ENCODE measurements at places on chromosomes 7 and 10. TPM values are rescaled to one million over a fixed set of nuclear protein-coding genes. Genes with fewer than 3 reads are reported as not detected.

Gene DPYSL4
- 45.2 TPM for total RNA-seq

DNA sequence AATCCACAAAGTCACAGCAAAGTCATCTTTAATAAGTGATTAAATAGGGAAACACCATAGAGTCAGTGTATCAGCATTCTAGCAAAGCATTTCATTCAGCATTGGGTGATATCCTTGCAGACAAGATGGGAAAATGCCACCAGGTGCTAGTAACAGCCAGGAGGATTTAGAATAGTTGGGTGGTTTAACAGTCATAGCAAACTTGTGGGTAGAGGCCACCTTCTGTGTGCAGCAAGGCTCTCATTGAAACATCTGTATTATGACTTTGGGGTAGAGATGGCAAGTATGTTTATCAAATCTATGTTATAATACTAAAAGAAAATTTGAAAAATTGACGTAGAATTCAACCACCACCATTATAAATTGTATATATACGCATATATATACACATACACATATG lies 26.4 kb upstream of the ADO start:
- no peak for DNase-seq

- no peak for DNase-seq
Observed at GRCh38 chr10:18099415-18099814, 40.8 kb upstream of the CACNB2 start.

Gene AFAP1L2
- 4.5 TPM for total RNA-seq

Gene CLCN1
- total RNA-seq, result not detected

GRCh38 chr10:104556831-104557230 lies 84.3 kb upstream of the SORCS3 start:
- no peak for DNase-seq

GRCh38 chr7:147400221-147400689 lies 1190.3 kb upstream of the C7orf33 start:
- no peak for DNase-seq

- DNase-seq, result no peak
Observed at GRCh38 chr7:91692800-91693199, 187.7 kb downstream of the MTERF1 start.

Gene MALRD1
- 0.99 TPM for total RNA-seq

GRCh38 chr7:148987010-148987750 lies 41.1 kb downstream of the PDIA4 start:
- DNase-seq, result peak; percentile 82

- DNase-seq, result no peak
Observed at GRCh38 chr10:75239096-75239790, 3.5 kb upstream of the COMTD1 start.

All from left ventricle myocardium superior (tissue), 1 donor.